ENCODE measurements at places on chromosomes 7 and 10.

DNA sequence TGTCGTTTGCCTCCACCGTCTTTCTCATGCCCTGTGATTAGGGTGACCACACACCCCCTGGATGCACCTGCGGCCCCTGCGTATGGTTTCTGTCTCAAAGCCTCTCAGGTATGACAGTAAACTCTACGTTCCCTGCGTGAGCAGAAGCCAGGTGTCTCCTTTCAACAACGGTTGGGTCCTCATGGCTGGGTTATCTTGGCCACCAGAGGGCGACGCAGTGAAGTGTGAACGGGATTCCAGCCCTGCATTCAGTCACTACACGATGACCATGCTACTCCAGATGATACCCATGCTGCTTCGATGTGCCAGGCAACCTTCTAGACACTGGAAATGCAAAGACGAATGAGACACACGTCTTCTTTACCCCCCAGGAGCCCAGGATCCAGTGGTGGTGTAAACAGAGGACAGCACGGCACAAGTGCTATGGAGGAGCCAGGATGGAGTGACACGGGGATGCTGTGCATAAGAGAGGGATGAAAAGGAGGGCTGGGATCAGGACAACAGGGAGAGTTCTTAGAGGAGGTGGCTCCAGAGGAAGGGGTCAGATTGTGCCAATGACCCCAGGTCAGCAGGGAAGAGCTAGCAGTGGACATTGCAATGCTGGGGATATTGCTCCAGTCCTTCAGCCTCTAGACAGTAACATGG, 228.1 kb upstream of the PFKP start:
- DNase-seq, result peak; percentile 58

GRCh38 chr7:133300811-133301210, 47.9 kb downstream of the EXOC4 start:
- no peak for DNase-seq

DNA sequence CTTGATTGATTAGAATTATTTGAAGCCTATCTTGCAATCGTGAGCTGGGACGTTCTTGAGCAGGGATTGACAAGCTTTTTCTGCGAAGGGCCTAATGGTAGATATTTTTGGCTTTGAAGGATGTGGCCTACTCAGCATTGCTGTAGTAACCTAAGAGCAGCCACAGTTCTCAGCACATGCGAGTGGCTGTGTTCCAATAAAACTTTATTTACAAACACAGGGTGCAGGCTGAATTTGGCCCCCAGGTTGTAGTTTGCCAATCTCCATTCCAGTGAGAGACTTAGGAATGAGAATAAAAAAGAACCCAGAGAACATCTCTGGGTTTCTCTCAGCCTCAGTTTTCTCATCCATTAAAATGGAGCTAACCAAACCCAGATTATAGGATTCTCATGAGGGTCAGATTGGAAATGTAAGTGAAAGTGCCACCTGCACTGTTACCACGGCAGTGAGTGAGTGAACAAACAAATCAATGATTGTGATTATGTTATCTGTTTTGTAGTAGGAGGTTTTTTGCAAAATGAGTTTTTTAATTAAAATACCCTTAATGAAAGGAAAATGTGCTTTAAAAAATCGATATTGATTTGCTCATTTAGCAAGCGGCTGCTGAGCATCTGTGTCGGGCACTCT, 664.0 kb downstream of the SDK1 start:
- DNase-seq, result no peak

GRCh38 chr7:35722054-35722849, 27.3 kb upstream of the HERPUD2 start:
- no peak for DNase-seq

GRCh38 chr10:51876979-51877378, 177.6 kb upstream of the CSTF2T start:
- no peak for DNase-seq

DNA sequence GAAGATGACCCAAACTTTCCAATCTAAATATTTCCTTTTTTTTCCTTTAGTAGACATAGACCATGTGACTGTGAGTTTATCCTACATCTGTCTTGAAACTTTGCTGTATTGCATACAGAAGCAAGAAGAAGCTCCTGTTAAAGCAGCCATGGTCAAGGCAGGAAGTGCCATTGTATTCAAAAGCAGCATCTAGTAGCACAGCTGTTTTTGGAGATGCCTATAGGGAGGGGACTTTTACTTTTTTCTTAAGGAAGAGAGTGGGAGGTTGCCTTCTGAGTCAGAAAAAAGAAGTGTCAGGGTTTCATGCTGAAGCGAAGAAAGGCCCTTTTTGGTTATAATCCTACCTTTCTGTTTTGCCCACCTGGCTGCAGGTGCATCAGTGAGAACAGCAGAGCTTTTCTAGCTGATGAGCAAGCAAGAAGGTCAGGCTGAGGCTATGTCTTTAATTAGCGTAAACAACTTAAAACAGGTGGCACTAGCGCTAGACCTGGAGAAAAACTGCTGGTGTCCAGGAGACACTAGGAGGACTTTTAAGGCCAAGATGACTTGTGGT, 234.1 kb upstream of the AGK start:
- no peak for DNase-seq

DNA sequence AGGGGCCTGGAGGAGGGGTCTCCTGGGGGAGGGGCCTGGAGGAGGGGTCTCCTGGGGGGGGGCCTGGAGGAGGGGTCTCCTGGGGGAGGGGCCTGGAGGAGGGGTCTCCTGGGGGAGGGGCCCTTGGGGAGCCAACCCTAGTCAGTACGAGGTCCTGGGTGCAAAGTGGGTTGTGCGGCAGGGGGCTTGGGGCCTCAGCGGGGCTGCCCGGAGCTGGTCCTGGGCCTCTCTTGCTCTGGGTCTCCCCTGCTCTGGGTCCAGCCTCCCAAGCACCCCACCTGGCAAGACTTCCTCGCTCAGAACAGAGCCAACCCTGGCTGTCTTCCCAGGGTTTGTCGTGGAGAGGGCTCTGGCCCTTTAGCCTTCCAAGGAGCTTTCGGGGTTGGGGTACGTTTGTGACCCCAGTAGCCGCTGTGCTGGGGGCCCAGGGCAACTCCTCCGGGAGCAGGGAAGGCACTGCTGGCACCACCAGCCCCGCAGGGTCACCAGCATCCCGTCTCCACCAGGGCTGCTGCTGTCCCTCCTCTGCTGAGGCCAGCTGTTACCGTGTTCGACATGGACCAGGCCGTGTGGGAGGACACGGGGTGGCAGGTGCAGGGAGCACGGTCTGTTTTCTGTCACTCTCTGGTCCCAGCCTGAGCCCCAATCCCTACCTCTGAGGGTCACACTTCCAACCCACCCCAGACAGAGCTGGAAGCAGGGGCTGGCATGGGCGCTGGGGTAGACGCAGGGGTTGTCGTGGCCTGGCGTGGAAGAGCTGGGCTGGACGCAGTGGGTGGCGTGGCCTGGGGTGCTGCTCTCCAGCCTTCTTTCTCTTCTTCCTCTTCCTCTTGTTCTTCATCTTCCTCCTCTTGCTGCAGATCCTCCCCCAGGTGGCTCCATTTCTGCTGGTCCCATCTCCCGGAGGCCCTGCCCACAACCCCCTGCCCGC, 22.8 kb downstream of the PWWP2B start:
- DNase-seq, result peak; percentile 64

- DNase-seq, result no peak
These were observed 41.3 kb downstream of the LRMDA start for GRCh38 chr10:75472685-75473084.

DNA sequence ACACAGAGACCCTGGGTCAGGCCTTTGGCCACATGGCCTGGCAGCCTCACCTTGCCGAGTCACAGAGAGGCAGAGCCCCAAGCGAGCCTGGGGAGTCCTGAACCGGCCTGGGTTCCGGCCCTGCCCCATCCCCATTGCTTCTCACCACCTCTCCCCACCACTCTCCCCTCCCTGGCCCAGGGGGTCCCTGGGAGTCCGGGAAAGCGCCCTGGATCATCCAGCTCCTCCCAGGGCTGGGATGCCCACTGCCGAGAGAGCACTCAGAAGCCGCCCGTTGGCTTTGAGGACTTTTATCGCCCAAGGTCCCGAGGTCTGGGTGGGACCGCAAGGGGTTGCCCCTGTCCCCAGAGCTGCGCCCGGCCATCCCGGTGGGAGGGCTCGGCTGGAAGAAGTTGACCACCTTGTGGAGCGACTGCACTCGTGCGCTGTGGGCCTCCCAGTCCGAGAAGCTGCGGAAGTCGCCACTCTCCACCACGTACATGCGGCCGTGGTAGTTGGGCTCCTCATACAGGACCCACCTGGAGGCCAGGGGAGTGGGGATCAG, 8.1 kb downstream of the CRYGN start:
- no peak for DNase-seq

DNA sequence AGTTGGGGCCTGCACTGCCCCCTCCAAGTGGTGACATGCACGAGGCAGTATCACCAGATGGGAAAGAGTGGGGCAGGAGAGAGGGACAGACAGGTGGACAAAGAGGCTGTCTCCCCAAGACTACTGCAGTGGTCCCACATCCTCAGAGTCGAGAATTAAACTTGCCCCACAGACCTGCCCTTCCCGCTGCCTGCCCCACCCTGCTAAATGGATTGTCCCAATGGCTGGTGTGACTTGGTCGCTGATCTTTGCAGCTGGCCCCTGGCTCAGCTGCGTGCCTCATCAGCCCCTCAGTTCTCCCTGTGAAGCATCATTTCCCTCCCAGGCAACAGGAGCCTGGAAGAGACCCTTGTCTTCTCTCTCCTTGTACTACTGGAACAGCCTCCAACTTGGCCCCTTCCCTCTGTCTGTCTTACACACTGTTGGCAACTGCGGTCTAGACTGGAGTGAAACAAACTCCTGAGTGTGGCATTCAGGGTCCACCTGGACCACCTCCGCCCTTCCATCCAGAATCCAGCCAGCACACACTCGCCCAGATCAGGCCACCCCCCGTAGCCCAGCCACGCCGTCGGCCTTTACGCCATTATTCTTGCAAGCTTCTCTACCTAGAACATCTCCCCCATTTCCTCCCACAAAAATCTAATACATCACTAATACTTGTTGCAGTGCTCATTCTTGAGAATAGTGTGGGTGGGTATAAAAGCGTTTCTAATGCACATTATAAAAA, 275.1 kb downstream of the CELF2 start:
- no peak for DNase-seq

DNA sequence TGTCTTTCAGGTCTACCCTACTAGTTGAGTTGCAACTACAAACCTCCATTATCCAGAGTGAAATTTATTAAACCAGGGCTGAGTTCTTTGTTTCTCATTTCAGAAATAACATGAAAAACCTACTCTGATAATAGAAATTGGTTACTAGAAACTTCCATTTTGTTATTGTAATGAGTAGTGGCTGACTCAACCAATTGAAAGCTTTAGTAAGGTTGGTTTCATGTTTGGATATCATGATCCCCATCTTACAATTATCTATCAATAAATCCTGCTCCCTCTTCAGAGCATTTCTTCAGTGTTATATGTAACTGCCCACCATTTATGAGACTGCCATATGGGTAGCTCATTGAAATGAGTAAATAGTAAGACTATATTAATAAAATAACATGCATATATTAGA, 16.9 kb downstream of the MDFIC start:
- DNase-seq, result no peak

- DNase-seq, result no peak
These were observed 242.6 kb upstream of the HGF start for GRCh38 chr7:82012453-82012852.

GRCh38 chr7:36182854-36183604, 30.0 kb downstream of the EEPD1 start:
- no peak for DNase-seq

GRCh38 chr7:106793015-106793975, 71.8 kb upstream of the PIK3CG start:
- DNase-seq, result no peak

Data from thyroid gland (tissue), 4 donors.